Activated T-helper 1 cell treated with anti-CD3 and anti-CD28 coated beads, Interleukin-2, amount 50 U/mL, for 16 hours (primary cell): ENCODE measurements at places on chromosomes 3 and 15.

DNA sequence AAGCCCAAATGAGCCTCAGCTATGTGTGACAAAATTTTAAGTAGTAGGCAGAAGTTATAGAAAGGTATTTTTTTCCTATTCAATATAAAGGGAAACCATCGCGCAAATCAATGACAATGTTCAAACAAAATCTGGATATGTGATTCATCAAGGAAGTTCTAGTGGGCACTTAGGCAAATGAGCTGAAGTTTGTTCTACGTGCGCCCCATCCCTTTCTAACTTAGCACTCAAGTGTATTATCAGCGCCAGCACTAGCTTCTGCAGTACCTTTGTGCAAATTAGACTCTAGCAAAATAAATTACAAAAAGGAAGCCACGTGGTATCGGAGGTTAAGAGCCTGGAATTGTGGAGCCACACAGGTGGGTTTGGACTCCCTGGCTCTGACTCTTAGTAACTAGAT, 91.1 kb downstream of the TBL1XR1 start:
- no peak for DNase-seq

DNA sequence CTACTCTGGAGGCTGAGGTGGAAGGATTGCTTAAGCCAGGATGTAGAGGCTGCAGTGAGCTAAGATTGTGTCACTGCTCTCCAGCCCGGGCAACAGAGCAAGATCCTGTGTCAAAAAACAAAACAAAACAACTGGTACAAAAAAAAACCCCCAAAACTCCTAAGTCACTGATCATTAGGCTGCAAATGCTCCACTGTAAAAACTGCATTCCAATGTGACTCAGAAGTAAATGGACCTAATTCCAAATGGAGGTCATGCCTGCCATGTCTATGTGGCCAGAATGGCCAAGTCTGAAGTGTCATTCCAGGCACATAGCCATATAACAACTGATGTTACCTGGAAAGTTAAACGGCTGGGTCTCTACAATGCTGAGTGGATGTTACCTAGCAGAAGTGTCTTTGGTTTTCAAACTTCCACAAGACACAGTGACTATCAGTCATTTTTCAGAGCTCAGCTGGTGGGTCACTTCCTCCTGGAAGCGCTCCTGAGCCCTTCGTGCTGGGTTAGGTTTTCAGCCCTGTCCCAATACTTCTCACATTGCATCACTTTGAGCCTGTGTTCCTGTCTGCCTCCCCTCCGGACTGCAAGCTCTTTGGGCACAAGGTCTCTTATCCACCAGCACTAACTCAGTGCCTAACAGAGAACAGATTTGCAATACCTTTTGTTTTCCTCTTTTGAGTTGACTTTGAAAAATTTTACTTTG, 10.6 kb downstream of the FSTL1 start:
- DNase-seq = no peak

GRCh38 chr3:138347960-138348753, at the start of gene MRAS:
Gene MRAS (plus strand): TSS chr3:138348579. CDS start chr3:138372884, 24,305 bp downstream.
- no peak for DNase-seq

- DNase-seq = no peak
These were observed 21.3 kb upstream of the RFTN1 start for GRCh38 chr3:16534640-16535262.

GRCh38 chr3:71651625-71652024, 68.1 kb upstream of the FOXP1 start:
- no peak for DNase-seq

GRCh38 chr3:161449785-161450184, 46.8 kb upstream of the OTOL1 start:
- no peak for DNase-seq

- peak; percentile 13 for DNase-seq
These were observed 20.6 kb upstream of the KCTD6 start for GRCh38 chr3:58471025-58471887.

DNA sequence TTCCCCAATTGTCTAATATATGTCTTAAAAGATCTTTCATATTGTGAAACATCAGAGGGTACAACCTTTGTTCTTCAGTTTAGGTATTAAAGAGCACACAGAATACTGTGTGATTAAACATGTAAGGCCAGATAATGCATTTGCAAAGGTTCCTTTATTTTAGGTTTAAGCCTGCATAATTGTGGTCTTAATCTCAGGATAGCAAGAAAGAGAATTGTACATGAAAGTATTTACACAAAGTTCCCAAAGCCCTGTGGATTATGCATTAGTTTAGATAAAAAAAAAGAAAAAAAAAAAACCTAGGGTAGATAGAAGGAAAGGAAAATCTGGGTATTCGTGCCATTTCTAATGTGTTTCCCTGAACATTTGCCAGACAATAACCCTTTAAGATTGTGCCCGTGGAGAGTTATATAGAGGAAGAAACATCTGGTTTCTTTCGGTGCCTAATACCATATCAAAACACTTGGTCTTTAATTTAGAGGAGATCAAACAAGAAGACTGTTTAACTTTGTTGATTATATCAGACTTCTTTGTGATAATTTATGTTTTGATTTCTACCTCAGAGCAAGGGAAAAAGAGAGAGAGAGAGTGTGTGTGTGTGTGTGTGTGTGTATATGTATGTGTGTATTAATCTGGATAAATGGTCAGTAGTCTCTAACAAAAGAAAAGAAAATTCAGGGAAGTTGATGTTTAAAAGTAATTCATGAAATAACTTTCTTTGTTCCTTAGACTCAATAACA, 139.6 kb upstream of the CGNL1 start:
- DNase-seq = no peak
